Omental fat pad (tissue), 4 donors: ENCODE measurements at places on chromosomes 2 and 18. TPM values are rescaled to one million over a fixed set of nuclear protein-coding genes. Genes with fewer than 3 reads are reported as not detected.

DNA sequence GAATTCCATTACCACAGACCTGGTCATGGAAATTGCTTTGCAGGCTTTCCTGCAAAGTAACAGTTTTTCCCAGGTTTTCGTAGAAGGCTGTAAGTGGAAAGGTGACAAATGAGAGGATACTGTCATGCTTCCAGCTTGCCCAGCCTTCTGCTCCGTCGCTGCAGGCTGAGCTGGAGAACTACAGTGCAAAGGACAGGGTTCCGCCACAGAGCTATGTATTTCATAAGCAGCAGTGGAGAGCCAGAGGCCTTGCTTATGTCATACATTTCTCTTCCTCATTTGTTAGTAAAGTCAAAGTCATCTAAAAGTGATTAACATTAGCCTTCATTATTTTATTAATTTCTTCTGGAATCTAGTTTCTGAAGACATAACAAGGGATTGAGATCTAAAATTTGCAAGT lies 72.9 kb upstream of the RBM44 start:
- no peak for DNase-seq

SERPINB3 gene
- total RNA-seq: not detected

GRCh38 chr18:36212301-36213171 lies 25.2 kb downstream of the MOCOS start:
- no peak for DNase-seq

- no peak for DNase-seq
Measured at GRCh38 chr2:61244694-61245093, 82.7 kb downstream of the C2orf74 start.

DNA sequence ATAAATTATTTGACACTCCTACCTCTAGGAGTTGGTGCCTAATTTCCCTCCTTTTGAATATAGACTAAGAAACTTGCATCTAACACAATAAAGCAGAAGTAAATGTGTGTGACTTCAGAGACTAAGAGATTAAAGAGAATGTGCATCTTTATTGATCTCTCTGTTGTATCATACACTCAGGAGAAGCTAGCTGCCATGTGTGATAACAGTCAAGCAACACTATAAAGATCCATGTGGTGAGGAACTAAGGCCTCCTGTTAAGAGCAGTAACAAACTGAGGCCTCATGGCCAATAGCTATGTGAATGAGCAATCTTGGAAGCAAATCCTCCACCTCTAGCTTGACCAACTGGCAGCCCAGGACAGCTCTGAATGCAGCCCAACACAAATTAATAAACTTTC lies 3.4 kb downstream of the FANCL start:
- no peak for DNase-seq

GCFC2 gene
- 27.9 TPM for total RNA-seq

AQP4 gene
- total RNA-seq: not detected

CDH2 gene
- total RNA-seq: 2.0 TPM

- DNase-seq: no peak
Measured at GRCh38 chr2:101145406-101145805, 5.8 kb downstream of the TBC1D8 start.

DNA sequence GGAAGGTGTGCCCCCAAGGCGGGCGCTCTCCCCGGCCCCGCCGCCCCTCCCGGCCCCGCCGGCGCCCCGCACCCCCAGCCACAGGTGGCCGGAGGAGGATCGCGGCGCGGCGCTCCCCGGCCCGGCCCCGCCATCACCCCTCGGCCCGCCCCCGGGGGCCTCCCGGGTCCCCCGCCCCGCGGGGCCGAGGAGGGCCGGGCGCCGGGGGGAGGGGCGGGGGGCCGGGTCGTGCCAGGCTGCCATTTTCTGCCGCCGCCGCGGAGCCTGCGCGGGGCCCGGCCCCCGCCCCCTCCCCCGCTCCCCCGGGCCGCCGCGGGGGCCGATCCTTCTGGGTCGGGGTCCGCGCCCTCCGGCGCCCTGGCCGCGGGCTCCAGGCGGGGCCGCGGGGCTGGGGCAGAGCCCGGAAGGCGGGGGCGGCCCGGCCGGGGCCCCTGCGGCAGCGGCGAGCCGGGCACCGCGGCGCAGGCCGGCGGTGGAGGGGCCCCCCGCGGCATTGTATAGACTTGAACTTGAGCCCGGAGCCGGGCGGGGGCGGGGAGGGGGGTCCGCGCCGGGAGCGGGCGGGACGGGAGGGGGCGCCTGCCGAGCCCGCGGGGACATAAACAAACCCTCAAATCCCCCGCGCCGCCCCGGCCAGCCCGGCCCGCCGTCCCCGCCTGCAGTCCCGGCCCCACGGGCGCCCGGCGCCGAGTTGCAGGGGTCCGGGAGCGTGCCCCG lies 556 bp downstream of the DNMT3A start:
- DNase-seq: no peak

DNA sequence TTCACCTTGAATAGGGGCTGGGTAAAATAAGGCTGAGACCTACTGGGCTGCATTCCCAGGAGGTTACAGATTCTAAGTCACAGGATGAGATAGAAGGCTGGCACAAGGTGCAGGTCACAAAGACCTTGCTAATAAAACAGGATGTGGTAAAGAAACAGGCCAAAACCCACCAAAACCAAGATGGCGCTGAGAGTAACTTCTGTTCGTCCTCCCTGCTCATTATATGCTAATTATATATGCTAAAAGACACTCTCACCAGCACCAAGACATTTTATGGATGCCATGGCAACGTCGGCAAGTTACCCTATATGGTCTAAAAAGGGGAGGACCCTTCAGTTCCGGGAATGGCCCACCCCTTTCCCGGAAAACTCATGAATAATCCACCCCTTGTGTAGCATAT lies 711.5 kb upstream of the KLHL29 start:
- DNase-seq: no peak

CPS1 gene
- 9.5 TPM for total RNA-seq

SLC40A1 gene
- total RNA-seq: 110 TPM

DNA sequence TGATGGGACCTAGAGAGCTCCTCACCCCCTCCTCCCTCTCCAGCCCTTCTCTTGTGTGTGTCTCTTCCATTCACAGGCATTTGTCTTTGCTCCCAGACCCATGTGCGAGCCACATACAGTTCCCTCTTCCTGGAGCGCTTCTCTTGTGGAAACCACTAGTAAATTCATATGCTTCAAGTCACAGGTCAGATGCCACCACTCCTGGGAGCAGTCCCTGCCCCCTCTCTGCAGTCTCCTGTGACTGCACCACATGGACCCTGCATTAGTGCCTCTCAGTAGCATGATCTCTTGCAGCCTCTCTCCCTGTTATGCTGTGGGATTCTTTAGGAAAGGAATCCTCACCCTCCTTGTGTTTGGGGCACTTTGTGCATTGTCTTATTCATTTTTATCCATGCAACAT lies 96.5 kb upstream of the NFATC1 start:
- no peak for DNase-seq

NAT8 gene
- not detected for total RNA-seq

CFAP53 gene
- not detected for total RNA-seq

DNA sequence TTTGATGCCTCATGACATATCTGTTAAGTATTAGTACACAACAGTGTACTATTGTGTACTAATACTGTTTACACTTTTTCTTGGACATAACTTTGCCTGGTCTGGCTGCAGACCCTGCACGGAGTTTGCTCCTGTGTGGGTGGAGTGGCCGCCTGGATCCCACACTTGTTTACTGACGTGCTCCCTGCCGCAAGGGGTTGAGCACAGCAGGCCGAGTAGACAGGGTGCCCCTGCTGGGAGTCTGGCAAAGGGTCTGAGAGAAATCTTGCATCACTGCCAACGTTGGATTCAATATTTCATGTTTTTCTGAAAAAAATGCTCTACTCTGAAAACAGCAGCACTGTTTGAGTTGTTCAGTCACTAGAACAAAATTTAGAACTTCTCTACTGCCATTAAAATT lies 59.0 kb downstream of the PDK1 start:
- DNase-seq: no peak

DNA sequence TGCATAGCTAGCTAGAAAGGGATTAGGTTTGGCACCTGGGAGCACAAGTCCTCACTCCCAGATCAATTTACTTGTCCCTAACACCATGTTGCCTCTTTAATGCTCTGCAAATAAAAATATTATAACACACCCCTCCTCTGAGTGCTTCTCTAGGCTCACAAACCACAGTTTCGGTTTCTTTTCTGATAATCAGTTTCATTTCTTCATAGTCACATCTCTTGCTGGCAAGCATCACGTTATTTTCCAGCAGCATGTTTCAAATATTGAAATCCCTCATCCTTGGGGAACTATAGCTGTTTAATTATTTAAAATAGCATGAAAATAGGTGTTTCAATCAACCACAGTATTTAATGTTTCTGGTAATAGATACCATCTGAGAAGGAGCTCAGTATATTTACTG lies 13.9 kb upstream of the SMCHD1 start:
- no peak for DNase-seq

DNA sequence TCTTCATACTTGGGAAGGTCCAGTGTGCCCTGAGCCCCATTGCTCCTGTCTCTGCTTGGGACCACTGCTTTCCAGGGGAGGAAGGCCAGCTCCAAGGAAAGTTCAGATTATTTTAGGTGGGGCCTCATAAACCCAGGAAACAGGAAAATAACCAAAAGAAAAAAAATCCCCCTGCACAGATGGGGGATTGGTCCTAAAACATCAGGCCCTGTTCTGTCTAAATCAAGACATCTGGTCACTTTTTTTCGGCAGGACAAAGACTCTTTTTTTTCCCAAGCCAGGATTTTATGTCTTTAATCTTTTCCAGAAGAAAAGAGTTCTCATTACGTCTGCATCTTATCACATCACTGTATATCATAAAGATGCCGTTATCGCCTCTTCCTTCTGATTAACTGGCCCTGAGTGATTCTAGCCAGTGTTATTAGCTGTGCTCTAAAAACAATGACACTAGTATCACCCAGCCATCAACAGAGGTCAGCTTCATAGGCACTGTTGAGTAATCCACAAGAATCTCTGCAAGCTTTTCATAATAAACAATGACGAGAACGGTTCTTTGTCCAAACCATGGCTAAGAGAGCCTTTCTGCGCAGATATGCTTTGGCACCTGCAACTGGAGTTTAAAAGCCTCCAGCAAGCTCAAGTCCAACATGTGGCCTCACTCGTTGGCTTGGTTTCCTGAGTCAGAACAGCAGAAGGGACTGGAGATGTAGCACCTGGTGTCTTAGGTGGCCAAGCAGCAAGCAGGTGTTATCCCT lies 138.2 kb downstream of the VAPA start:
- DNase-seq: no peak

UPP2 gene
- not detected for total RNA-seq

DNA sequence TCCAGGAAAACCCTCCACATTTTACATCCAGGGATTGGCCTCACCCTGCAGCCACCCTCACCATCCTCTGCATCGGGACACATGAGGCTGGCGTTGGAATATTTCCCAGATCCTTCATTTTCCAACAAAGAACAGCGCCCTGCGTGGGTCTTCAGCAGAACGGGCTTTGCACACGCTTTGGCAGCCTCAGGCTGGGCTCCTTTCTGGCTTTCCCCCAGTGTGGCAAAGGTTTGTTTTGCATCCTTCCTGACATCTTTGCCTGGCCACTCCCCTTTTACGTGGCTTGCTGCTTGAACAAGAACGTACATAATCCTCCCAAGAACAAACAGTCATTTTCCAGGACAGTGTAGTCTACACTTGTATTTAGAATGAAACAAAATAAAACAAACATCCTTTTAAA lies 25.6 kb upstream of the GREB1 start:
- no peak for DNase-seq

- no peak for DNase-seq
Measured at GRCh38 chr18:44758861-44759631, 78.4 kb downstream of the SETBP1 start.

GRCh38 chr2:3285901-3286645 lies 91.5 kb downstream of the EIPR1 start:
- DNase-seq: no peak

GRCh38 chr2:32553829-32554432 lies 73.9 kb upstream of the TTC27 start:
- DNase-seq: no peak

DNA sequence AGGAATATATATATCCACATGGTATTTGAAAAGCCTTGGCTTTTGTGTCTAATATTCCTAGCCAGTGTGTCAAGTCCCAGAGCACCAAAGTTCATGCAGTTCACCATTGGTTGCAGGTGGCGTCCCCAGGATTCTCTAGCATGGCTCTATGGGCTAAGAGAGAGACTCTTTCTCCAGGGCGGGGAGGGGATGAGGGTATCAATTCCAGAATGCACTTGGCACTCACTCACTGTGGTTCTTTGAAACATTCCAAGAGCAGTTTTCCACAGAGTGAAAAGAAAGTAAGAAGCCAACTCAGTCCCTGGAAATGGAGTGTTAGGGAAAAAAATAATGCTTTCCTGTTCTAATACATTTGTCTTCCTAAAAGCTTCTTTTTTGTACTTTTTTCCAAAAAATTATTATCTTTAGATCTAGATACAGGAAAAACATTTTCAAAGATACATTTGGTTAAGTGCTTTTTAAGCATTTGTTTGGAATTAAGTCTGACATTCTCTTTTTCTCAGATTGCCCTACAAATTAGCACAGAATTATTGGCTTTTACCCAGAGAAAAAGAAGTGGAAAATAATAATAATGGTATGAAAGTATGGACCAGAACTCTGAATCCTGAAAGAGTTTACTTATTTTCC lies 239.9 kb downstream of the PAX3 start:
- no peak for DNase-seq

BCL2L11 gene
- 16.9 TPM for total RNA-seq

- DNase-seq: no peak
Measured at GRCh38 chr2:55733335-55733734, 39.7 kb upstream of the PNPT1 start.

DNA sequence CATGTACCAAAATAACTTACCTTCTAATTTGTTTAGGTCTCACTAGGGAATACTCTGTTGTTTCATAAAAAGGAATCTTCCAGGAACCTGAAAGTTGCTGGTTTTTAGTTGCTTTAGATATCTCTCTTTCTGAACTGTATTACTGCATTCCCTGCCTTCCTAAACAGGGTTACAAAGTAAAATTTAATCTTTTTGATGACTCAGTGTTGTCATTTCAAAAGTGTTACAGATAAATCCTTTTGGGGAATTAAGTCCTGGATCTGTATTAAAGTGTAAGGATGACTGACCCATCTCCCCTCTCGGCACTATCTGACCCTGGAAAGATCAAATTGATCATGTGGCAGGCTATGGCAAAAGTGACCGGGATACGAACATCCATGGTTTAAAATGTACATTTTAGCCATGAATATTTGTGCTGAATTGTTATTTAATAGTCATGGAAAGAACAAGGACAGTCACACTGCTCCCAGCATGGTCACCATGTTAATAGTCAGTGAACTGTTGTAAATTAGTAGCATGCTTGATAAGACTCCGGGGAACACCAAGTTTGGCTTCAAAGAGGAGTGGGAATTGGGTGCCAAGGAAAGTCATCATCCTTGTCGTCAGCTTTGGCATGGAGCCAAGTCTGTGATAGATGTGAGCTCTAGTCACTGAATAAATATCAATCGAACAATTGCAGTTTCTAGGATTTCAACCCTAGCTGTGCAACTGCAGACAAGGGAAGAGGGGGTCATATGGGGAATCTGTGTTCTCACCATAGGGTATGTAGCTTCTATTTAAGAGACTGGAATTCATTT lies 4.2 kb downstream of the PLEKHA3 start:
- DNase-seq: no peak
